ENCODE measurements at places on chromosomes 1 and 21.

DNA sequence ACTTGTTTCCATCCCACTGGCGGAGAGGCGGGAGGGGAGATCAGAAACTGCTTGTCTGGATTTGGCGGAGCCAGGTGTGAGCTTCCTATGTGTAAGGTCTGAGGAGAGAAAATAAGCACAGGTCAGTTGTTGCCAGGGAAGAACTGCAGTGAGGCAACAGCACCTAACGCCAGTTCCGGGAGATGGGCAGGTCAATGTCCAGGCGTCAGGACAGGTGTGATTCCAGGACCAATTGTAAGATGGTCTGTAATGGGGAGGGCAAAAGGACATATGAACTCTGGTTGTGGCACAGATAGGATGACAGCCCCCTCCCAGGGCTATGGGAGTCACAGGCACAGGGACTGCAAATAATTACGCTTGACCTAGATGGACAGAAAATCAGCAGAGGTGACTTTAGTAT is 9.6 kb upstream of the KCNE1 start:
- no peak overlapping the region for H3K27ac ChIP-seq
- peaks cover 19% of the 10 kb centered on the region for H3K4me1 ChIP-seq
- DNase-seq = no peak
- no peaks in the 10 kb centered on the region for H3K27me3 ChIP-seq

DNA sequence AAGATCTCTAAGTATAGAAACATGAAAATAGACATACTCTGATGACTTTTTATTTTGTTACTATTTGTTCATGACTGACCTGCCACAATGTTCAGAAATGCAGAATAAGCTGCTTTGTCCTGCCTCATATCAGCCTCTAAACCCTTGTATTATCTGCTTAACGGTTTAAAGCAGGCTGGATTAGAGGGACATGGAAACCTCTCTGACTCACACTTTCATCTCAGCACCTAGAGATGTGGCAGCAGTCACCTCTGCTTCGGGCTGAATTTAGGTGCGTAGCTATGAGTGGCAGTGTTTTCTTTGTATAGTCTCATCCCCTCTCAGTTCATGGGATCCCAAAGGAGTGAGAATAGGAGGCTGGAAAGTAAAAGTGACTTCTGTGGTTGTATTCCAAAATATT is 255.4 kb downstream of the RGS7 start:
- DNase-seq = no peak
- H3K27me3 ChIP-seq = no peaks in the 10 kb centered on the region
- H3K36me3 ChIP-seq = no peaks in the 10 kb centered on the region
- no peak overlapping the region for H3K4me3 ChIP-seq
- H3K27ac ChIP-seq = no peak overlapping the region
- H3K4me1 ChIP-seq = no peaks in the 10 kb centered on the region

DNA sequence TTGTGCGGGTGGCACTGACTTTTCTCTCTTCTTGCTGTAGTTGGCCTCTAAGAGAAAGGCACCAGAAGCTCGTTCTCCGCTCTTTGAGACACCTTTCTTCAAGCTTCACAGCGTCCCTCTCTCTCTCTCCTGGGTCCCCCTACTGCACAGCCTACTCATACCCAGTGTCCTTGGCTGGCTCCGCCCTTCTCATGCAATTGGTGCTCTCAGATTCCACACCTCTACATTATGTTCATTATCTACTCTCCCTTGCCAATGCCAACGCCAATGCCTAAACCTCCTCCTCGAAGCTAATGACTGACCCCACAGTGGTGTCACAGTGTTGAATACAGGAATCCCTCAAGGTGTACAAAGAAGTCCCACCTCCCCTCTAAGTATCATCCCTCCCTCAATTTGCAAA is 4.8 kb upstream of the DNAJC28 start:
- H3K36me3 ChIP-seq = peaks cover 2% of the 10 kb centered on the region
- H3K4me1 ChIP-seq = peaks cover 7% of the 10 kb centered on the region
- DNase-seq = no peak
- no peak overlapping the region for H3K27ac ChIP-seq
- peaks cover 4% of the 10 kb centered on the region for H3K27me3 ChIP-seq

- no peak for DNase-seq
- H3K4me1 ChIP-seq = no peaks in the 10 kb centered on the region
- H3K4me3 ChIP-seq = no peak overlapping the region
- no peaks in the 10 kb centered on the region for H3K36me3 ChIP-seq
Observed at GRCh38 chr1:160063176-160063575, 6.8 kb downstream of the KCNJ10 start.

GRCh38 chr21:35982717-35983116 is 77.6 kb downstream of the SETD4 start:
- H3K4me3 ChIP-seq = no peak overlapping the region
- no peak overlapping the region for H3K27ac ChIP-seq
- H3K27me3 ChIP-seq = peaks cover 21% of the 10 kb centered on the region
- H3K4me1 ChIP-seq = no peaks in the 10 kb centered on the region

DNA sequence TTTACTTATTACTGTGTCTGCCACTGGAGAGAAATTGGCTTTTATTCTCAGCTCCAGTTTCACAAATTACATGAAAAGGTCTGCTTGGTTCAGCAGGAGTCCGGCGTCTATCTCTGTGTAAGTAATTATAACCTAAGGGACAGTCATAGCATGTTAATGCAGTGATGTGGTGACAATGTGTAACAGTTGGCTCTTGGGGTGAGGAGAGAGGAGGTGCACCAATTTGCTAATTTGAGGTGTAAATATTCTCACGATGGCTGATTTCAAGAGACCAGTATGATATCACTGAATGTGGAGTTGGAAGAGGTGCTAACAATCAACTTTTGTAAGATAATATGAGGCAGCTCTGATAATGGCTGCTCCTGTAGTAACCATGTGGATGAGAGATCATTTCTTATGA is 86.1 kb downstream of the CTH start:
- H3K4me3 ChIP-seq = no peak overlapping the region
- H3K27me3 ChIP-seq = peaks cover 7% of the 10 kb centered on the region
- no peak overlapping the region for H3K27ac ChIP-seq
- no peaks in the 10 kb centered on the region for H3K36me3 ChIP-seq
- DNase-seq = no peak

DNA sequence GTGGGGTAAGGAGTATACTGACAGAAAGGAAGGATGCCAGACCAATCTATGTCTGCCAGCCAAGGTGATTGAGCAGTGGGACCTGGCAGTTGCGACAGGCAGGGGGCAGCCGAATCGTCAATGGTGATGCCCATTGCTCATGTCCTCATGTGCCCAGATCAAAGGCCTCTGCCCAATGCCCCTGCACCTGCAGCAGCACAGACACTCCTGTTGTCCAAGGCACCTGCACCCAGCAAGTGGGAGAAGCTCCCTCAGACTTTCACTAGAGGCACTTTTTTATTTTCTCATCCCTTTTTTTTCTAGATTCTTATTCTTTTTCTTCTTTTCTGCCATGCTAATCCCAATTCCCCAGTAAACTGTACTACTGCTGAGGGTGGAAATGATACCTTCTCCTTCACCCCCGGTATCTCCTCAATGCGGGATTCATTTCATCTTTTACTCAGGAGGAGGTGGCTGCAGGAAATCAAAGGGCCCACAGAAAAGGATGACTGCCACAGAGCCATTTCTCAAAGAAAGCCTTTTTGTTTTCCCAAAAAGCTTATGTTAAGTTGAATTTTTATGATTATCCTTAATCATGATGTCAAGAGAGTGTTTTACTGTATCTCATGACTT is 332.0 kb downstream of the PAPPA2 start:
- H3K4me3 ChIP-seq = no peak overlapping the region
- no peaks in the 10 kb centered on the region for H3K27me3 ChIP-seq
- H3K27ac ChIP-seq = no peak overlapping the region
- no peaks in the 10 kb centered on the region for H3K4me1 ChIP-seq
- H3K36me3 ChIP-seq = no peaks in the 10 kb centered on the region

DNA sequence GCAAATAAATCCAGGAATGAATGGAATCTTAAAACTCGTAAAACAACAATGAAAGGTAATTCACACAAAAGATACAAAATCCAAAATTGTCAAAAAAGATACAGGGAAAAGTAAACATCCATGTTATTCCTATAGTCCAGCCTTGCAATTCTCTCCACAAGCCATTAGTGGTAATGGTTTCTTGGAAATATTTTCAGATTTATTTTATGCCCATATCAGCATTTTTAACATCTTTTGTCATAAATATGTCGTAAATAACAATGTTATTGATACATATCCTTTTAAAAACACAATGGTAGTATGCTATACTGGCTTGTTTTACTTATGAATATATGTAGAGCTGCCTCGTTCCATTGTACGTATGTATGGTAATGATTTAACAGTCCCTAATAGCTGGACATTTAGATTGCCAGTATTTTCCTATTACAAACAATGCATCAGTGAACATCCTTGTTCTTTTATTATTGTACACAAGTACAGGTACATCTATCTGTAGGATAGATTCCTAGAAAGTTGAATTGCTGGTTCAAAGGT is 30.6 kb downstream of the DNTTIP2 start:
- peaks cover 5% of the 10 kb centered on the region for H3K27me3 ChIP-seq
- peak overlapping the region; percentile 94 for H3K27ac ChIP-seq
- peak overlapping the region; percentile 95 for H3K4me3 ChIP-seq
- DNase-seq = no peak
- peaks cover 3% of the 10 kb centered on the region for H3K36me3 ChIP-seq

GRCh38 chr21:30234643-30235042 is 18.7 kb upstream of the CLDN8 start:
- no peak for DNase-seq
- H3K27ac ChIP-seq = no peak overlapping the region
- no peak overlapping the region for H3K4me3 ChIP-seq
- H3K27me3 ChIP-seq = no peaks in the 10 kb centered on the region
- H3K36me3 ChIP-seq = no peaks in the 10 kb centered on the region

DNA sequence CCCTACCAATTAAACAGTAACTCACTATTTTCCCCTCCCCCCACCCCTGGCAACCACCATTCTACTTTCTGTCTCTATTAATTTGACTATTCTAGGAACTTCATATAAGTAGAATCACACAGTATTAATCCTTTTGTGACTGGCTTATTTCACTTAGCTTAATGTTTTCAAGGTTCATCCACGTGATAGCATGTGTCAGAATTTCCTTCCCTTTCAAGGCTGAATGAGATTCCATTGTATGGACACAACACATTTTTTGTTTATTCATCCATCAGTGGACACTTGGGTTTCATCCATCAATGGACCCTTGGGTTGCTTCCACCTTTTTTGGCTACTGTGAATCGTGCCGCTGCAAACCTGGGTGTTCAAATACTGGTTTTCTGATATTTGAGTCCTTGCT is 41.7 kb downstream of the EIF2D start:
- no peak for DNase-seq
- H3K4me3 ChIP-seq = no peak overlapping the region
- peaks cover 84% of the 10 kb centered on the region for H3K36me3 ChIP-seq
- peak overlapping the region; percentile 77 for H3K27ac ChIP-seq

- H3K27me3 ChIP-seq = peaks cover 1% of the 10 kb centered on the region
- H3K36me3 ChIP-seq = no peaks in the 10 kb centered on the region
- DNase-seq = no peak
- H3K4me1 ChIP-seq = no peaks in the 10 kb centered on the region
- H3K4me3 ChIP-seq = no peak overlapping the region
- no peak overlapping the region for H3K27ac ChIP-seq
Observed at GRCh38 chr1:221283532-221283931, 404.3 kb downstream of the HLX start.

- peaks cover 29% of the 10 kb centered on the region for H3K27me3 ChIP-seq
- H3K4me1 ChIP-seq = peaks cover 45% of the 10 kb centered on the region
- H3K36me3 ChIP-seq = peaks cover 7% of the 10 kb centered on the region
- peak overlapping the region; percentile 93 for H3K27ac ChIP-seq
Observed at GRCh38 chr1:181023265-181024057, 791 bp upstream of the STX6 start.

GRCh38 chr1:201625226-201625761 is 86.4 kb downstream of the NAV1 start:
- no peak overlapping the region for H3K27ac ChIP-seq
- no peak for DNase-seq
- no peaks in the 10 kb centered on the region for H3K4me1 ChIP-seq
- no peak overlapping the region for H3K4me3 ChIP-seq
- H3K36me3 ChIP-seq = no peaks in the 10 kb centered on the region

GRCh38 chr1:105865546-105865945 is 1190.9 kb upstream of the PRMT6 start:
- no peaks in the 10 kb centered on the region for H3K36me3 ChIP-seq
- H3K4me1 ChIP-seq = no peaks in the 10 kb centered on the region
- H3K4me3 ChIP-seq = no peak overlapping the region
- DNase-seq = no peak
- H3K27me3 ChIP-seq = no peaks in the 10 kb centered on the region

- no peaks in the 10 kb centered on the region for H3K36me3 ChIP-seq
- peaks cover 30% of the 10 kb centered on the region for H3K4me1 ChIP-seq
- H3K27me3 ChIP-seq = no peaks in the 10 kb centered on the region
- H3K4me3 ChIP-seq = no peak overlapping the region
Observed at GRCh38 chr1:223249854-223250631, 107.0 kb upstream of the TLR5 start.

GRCh38 chr1:194014014-194014413 is 827.6 kb upstream of the B3GALT2 start:
- no peak for DNase-seq
- no peak overlapping the region for H3K4me3 ChIP-seq
- H3K27me3 ChIP-seq = no peaks in the 10 kb centered on the region

DNA sequence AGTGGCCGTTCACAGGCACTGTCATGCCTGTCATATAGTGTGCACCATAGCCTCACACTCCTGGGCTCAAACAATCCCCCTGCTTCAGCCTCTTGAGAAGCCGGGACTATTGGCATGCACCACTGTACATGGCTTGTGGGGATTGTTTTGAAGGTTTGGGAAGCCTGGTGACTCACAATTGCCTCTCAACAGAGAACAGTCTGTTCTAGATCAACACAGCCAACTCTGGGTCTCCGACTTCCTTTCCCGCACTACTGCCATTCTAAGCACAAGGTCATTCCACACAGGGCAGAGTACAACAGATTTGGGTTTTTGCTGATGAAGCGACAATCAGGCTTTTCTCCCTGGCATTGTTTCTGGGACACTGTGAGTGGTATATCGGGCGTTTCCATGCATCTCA is 15.5 kb upstream of the AHCTF1 start:
- no peak overlapping the region for H3K27ac ChIP-seq
- H3K36me3 ChIP-seq = no peaks in the 10 kb centered on the region
- H3K27me3 ChIP-seq = no peaks in the 10 kb centered on the region
- no peaks in the 10 kb centered on the region for H3K4me1 ChIP-seq

DNA sequence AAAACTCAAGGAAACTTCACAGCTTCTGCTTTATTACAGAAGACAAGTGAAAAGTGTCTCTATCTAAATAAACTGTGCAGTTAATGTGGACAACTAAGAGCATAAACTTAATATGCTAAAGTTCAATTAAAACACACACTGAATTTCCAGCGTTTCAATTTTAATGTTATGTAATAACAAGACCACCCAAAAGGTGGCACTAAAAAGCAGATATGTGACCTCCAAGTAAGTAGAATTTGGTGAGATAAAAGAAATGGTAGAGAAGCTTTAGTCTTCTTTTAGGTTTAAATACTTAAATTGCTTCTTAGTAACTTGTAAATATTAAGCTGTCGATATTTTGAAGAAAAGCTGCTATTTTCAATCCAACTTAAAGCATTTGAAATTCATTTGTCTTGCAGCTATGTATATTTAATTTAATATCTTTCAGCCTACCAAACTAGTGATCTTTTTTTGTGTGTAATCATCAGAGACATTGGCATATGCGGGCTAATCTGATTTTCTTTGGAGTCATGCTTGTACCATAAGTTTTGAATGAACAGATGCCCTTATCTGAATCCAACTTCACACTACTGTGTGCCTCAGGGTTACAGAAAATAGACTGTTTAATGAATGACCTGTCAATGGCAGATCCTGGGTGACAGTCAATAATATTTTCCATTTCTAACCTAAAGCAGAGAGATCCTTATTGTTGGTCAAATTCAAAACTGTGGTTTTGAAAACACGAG is 36.5 kb upstream of the ADAMTS1 start:
- H3K4me1 ChIP-seq = no peaks in the 10 kb centered on the region
- no peak overlapping the region for H3K4me3 ChIP-seq
- no peak for DNase-seq
- H3K27ac ChIP-seq = no peak overlapping the region

All from activated CD4-positive, alpha-beta T cell treated with anti-CD3 and anti-CD28 coated beads, Interleukin-2, amount 10 ng/mL, durations not matched to agents 7 days and 5 days (primary cell).